ENCODE measurements at places on chromosomes 5 and 9. TPM values are rescaled to one million over a fixed set of nuclear protein-coding genes. Genes with fewer than 3 reads are reported as not detected.

CCNO gene
- not detected for total RNA-seq

BSPRY gene
- total RNA-seq = not detected

FOXI1 gene
- total RNA-seq = not detected

ST8SIA4 gene
- 3.7 TPM for total RNA-seq

TUSC1 gene
- total RNA-seq = 30.7 TPM

PCDHGA9 gene
- total RNA-seq = 7.1 TPM

SELENOP gene
- 145 TPM for total RNA-seq

CDKN2B gene
- 22.1 TPM for total RNA-seq

SMIM33 gene
- total RNA-seq = not detected

CARD9 gene
- 2.9 TPM for total RNA-seq

LRRC19 gene
- total RNA-seq = not detected

FAM153A gene
- total RNA-seq = 0.24 TPM

FGF18 gene
- total RNA-seq = 0.12 TPM

PCDHGC4 gene
- 6.3 TPM for total RNA-seq

CD74 gene
- total RNA-seq = 13.3 TPM

EGFLAM gene
- 2.3 TPM for total RNA-seq

MGAT4B gene
- 88.6 TPM for total RNA-seq

FBP2 gene
- not detected for total RNA-seq

FCHSD1 gene
- 51.6 TPM for total RNA-seq

SH3PXD2B gene
- 96.2 TPM for total RNA-seq

GALT gene
- total RNA-seq = 52.6 TPM

MACIR gene
- 12.0 TPM for total RNA-seq

UNC5A gene
- total RNA-seq = not detected

GTF3C5 gene
- total RNA-seq = 49.1 TPM

KLHL3 gene
- total RNA-seq = 0.73 TPM

SPINK7 gene
- total RNA-seq = not detected

IFNA10 gene
- not detected for total RNA-seq

MYOZ3 gene
- 1.5 TPM for total RNA-seq

CDC37L1 gene
- total RNA-seq = 19.1 TPM

TAF11L5 gene
- total RNA-seq = not detected

HTR1A gene
- not detected for total RNA-seq

CLK4 gene
- total RNA-seq = 22.5 TPM

All from hair follicle dermal papilla cell (primary cell).